Pons (tissue), 1 donor: ENCODE measurements at places on chromosomes 2 and 18.

- no peak for DNase-seq
These were observed 221.0 kb upstream of the OSR1 start for GRCh38 chr2:19579461-19579860.

DNA sequence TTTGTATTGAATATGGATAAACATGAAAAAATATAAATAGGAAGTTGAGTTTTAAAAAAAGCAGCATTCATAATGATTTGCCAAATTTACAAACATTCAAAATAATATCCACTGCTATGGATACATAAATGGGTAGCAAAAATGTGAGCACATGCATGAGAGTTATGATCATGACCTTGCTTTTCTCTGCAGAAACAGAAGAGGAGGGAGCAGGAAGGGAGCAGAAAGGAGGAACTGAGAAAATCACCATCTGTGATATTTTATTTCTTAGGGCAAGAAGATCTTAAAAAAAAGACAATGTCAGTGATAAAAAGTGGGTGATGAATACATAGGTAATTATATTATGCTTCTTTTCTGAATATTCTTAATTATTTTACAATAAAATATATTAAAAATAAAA, 17.7 kb upstream of the CCDC93 start:
- no peak for DNase-seq

- no peak for DNase-seq
These were observed 52.1 kb downstream of the ALPK2 start for GRCh38 chr18:58576638-58577251.

GRCh38 chr2:115083225-115083624, 640.8 kb downstream of the DPP10 start:
- DNase-seq = peak; percentile 49

- DNase-seq = no peak
These were observed 100.7 kb downstream of the C2orf74 start for GRCh38 chr2:61262699-61263098.

DNA sequence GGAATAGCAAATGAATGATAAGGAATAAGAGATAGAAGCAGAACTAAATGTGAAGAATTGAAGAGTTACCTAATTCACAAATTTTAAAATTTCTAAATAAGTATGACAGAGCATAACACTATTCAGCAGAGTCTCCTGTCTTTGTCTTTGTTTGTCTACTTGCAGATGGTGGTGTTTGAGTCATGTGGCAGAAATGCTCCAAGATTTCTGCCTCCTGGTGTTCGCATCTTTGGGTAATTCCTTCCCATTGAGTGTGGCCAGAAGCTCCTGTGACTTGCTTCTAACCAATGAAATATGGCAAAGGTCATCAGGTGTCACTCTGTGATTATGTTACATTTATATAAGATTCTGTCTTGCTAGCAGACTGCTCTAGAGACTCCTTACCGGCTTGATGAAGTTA, 45.6 kb upstream of the GALNT3 start:
- DNase-seq = no peak

- no peak for DNase-seq
These were observed 130.3 kb upstream of the CTAGE1 start for GRCh38 chr18:22547807-22548561.

- no peak for DNase-seq
These were observed 82.0 kb downstream of the RRM2 start for GRCh38 chr2:10204326-10205161.

- DNase-seq = no peak
These were observed 278.7 kb downstream of the RAD51AP2 start for GRCh38 chr2:17239550-17239949.

GRCh38 chr18:63162271-63163014, 157.1 kb downstream of the BCL2 start:
- peak; percentile 25 for DNase-seq

- DNase-seq = no peak
These were observed 91.3 kb downstream of the FAM117B start for GRCh38 chr2:202726070-202726469.

- no peak for DNase-seq
These were observed 140.3 kb upstream of the RASGRP3 start for GRCh38 chr2:33336036-33336625.

DNA sequence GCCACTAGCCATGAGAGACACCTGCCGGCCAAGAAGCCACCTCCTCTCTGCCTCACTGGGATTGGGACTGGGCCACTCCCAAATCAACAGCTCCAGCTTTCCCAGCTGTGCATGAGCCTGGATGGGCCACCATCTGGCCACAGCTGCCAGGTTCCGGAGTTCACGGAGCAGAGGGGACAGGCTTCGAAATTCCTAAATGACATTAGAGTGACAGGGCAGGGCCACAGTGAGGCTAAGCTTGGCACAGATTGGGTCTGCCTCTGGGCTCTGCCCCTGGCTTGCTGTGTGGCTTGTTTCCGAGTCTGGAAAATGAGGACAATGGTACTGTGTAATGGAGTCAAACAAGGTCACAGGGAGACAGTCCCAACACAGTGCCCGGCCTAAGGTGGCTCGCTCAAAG, 6.5 kb downstream of the DIPK1C start:
- DNase-seq = peak; percentile 94

GRCh38 chr2:160114020-160114419, 51.6 kb upstream of the PLA2R1 start:
- no peak for DNase-seq
